ENCODE measurements at places on chromosomes 2 and 18.

DNA sequence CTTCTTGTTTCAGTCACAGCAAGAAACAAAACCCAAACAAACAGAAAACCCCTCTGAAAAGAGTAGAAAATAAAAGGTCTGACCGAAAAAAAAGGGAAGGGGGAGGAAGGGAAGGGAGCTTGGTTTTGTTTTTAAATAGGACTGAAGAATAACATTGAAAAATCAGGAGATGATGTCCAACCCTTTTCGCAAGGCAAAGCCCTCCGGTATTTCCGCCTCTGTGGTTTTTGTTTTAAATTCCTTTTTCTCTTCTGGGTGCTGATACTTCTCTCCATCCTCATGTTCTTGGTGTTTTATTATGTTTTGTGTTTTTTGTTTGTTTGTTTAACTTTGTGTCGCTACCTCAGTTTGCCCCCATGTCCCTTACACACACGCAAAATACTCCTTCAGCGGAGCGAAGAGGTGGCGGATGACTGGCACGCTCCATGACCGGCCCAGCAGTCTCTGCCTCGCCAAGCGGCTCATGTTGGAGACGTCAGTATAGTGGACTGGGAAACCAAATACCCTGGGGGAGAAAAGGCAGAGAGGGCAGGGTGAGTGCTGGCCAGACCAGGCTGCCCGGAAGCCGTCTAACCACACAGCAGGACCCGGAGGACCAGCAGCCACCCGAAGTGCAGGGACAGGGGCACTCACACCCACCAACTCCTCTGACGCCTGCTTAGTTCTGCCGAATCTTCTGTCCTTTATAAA lies 65.7 kb upstream of the POMC start:
- DNase-seq: no peak

- no peak for DNase-seq
Measured at GRCh38 chr2:231991664-231992063, 30.2 kb downstream of the DIS3L2 start.

- DNase-seq: peak; percentile 89
Measured at GRCh38 chr2:46471-47345, at the start of gene FAM110C. Gene FAM110C, minus strand, starts transcription at chr2:46505. Its CDS starts 120 bp downstream, at chr2:46385.

DNA sequence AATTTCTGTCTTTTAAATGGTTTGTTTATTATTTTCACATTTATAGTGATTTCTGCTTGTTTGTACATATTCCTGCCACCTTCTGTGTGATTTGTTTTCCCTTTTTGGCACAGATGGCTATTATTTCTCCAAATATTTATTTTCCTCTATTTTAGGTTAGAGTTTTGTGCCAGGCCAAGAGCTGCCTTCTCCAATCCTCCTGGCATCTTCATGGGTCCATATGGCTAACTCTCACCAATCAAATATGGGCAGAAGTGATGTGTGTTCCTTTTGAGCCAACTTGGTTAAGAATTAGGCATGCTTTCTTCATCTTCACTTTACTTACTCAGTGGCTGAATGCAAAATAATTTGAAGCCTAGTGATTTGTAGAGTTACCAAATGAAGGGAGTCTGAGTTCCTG lies 697.1 kb upstream of the CELF4 start:
- DNase-seq: no peak

DNA sequence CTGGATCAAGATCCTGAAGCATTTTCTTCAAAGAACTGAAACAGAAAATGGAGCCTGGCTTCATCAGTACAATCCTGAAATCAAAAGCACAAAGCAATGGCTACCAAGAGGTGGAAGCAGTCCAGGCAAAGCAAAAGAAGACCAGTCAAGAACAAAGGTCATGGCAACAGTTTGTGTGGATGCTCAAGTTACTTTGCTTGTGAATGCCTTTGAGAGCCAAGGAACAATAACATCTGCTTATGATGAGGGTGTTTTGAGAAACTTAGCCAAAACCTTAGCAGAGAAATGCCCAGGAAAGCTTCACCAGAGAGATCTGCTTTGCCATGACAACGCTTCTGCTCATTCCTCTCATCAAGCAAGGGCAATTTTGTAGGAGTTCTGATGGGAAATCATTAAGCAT lies 723.1 kb downstream of the TMEM182 start:
- no peak for DNase-seq

GRCh38 chr2:174729797-174730697 lies 34.2 kb downstream of the CHRNA1 start:
- no peak for DNase-seq

GRCh38 chr2:113886479-113887008 lies 3.3 kb upstream of the ACTR3 start:
- no peak for DNase-seq

Data from ascending aorta (tissue), 2 donors.